Stimulated activated CD4-positive, alpha-beta T cell treated with anti-CD3 and anti-CD28 coated beads, Interleukin-15, amount 100 ng/mL, for 48 hours (primary cell): ENCODE measurements at places on chromosomes 2 and 18.

GRCh38 chr2:230991598-230991997 lies 4.3 kb upstream of the SPATA3 start:
- no peak for DNase-seq

GRCh38 chr18:74623047-74623816 lies 25.6 kb downstream of the ZNF407 start:
- no peak for DNase-seq

DNA sequence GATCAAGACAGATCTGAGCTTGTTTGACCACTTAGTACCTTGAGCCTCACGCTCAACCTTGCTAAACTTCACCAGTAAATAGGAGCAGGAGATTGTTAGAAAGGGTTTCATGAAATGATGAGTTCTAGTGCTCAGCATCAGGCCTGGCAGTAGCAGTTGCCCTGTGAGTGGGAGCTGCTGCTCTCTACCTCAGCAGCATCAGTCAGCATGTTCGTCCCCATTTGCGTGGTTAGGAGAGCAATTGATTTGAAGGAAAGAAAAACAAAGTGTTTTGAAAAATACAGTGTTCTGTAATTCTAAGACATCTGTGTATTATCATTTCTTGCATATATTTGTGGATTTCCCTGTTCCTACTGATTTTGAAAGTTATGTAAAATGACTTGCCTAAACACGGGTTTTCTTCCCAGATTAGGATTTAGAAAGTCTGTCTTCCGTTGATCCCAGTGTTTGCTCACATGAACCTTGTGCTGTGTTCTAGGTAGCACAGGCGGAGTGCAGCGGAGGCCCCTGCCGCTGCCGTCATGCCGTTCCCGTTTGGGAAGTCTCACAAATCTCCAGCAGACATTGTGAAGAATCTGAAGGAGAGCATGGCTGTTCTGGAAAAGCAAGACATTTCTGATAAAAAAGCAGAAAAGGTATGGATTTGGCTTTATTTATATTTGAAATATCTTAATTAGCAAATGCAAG lies 47.0 kb downstream of the CAB39 start:
- DNase-seq, result no peak

GRCh38 chr2:69311024-69311416 lies 76.0 kb downstream of the GFPT1 start:
- no peak for DNase-seq

- DNase-seq, result no peak
Measured at GRCh38 chr2:238571661-238572372, 145.1 kb downstream of the ASB1 start.

DNA sequence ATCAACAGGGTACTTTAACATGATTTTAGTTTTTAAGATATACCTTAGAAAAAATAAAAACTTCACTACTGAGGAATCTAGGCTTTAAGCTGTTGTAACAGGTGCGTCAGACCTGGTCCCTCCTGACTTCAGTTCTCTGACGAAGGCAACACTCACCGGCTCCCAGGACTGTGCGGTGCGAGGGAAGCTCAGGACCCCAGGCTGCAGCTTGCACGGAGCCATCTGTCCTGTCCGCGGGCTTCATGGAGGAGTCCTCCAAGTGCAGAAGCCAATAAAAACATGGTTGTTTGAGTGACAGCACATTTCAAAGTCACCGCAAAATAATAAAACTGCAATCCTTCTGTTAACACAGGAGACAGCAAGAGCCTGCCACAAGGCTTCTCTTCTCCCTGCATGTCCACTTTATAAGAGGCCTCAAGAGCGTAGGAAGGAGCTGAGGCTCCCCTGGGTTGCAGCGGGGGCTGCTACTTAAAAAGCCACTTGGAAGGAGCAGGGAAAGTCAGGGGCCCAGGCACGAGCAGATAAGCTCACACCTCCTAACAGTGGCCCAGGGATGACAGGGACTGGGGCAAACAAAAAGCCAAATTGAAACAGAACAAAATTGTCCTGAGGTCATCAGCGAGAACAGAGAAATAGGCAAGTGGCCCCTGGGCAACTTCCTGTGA lies 4.6 kb downstream of the HJURP start:
- no peak for DNase-seq

DNA sequence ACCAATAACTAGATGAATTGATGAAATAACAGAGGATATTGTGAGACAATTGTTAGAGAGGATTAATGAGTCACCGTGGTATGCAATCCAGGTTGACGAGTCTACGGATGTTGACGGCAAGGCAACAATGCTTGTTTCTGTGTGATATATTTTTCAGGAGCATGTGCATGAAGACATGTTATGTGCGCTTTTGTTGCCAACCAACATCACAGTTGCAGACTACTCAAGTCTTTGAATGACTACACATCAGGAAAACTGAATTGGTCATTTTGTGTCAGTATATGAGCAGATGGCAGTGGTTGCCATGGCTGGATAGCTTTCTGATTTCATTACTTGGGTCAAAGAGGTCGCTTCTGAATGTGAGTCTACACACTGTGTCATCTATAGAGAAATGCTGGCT lies 96.8 kb upstream of the CRACDL start:
- DNase-seq, result no peak

GRCh38 chr18:61651880-61652268 lies 240.9 kb downstream of the RNF152 start:
- DNase-seq, result no peak

DNA sequence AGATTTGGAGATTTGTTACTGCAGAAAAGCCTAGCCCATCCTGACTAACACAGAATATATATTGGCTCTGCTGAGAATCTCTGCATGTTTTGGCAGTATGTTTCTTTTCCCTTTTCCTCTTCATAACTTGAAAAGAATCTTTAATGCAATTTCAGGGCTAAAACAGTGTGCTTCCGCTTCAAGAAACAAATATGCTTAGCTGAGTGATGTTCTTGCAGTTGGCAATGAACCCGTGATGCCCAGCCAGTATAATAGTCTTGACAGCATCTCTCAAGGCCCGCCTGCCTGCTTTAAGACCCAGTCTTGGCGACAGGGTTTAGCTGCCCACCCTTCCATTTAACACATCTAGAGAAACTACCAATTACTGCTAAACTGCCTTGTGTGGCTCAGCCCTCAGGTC lies 184.5 kb downstream of the INO80D start:
- no peak for DNase-seq

DNA sequence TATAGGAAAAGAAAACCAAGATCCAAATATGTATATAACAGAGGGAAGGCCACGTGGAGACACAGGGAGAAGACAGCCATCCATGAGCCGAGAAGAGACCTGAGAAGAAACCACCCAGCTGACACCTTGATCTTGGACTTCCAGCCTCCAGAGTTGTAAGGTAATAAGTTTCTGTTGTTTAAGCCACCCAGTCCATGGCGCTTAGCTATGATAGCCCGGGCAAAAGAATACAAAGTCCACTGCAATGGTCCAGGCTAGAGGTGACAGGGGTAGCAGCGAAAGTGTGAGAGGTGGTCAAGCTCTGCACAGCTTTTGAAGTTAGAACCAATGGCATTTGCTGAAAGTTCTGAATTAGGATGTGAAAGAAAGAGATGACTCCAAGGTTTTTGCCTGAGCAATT lies 2.8 kb downstream of the MYOM1 start:
- DNase-seq, result no peak

DNA sequence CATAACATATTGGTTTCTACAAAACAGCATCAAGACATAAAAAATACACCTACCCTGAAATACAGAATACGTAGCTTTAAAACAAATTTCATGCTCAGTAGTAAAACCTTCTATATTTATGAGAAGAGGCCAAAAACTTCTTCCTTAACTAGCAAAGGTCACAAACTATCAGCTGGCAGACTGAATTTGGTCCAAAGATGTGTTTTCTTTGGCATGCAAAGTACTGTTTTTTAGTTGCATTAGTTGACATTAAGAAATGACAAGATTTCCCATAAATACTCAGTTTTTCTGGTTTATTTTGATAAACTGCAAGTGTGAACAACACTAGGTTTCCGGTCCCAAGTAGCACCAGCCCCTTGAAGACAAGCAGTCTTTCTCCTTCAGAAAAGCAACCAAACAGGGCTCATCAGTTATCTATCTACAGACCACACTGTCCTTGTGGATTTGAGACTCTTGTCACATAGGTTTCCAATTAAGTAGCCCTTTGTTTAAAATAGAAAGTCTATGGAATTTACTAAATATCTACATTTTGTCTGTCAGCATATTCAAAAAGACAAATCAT lies 35.6 kb downstream of the SLC25A12 start:
- no peak for DNase-seq

GRCh38 chr2:100664021-100664755 lies 101.4 kb downstream of the PDCL3 start:
- DNase-seq, result no peak

- DNase-seq, result no peak
Measured at GRCh38 chr2:201114846-201115245, 1.1 kb upstream of the CFLAR start.

- DNase-seq, result no peak
Measured at GRCh38 chr2:102717308-102718018, 44.4 kb upstream of the TMEM182 start.

- no peak for DNase-seq
Measured at GRCh38 chr2:172297950-172298349, 129.4 kb upstream of the ITGA6 start.

GRCh38 chr18:65737471-65737955 lies 13.3 kb upstream of the CDH7 start:
- DNase-seq, result no peak

DNA sequence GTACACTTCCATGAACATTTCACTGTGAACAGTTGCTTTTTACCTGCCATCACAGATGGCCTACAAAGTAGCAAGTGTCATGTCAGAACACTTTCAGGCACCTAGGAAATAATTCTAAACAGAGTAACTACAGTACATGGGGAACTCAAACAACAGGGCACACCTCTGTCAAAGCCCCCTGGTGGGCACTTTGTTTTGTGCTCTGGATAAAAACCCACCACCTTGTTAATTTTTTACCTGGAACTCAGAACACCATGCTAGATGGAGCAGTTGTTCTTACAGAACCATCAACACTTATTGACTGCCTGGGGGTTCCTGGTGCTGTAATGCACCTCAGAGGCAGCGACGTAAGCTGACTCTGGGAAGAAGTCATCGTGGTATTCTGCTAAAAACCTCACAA lies 2.3 kb downstream of the MSL3B start:
- no peak for DNase-seq

DNA sequence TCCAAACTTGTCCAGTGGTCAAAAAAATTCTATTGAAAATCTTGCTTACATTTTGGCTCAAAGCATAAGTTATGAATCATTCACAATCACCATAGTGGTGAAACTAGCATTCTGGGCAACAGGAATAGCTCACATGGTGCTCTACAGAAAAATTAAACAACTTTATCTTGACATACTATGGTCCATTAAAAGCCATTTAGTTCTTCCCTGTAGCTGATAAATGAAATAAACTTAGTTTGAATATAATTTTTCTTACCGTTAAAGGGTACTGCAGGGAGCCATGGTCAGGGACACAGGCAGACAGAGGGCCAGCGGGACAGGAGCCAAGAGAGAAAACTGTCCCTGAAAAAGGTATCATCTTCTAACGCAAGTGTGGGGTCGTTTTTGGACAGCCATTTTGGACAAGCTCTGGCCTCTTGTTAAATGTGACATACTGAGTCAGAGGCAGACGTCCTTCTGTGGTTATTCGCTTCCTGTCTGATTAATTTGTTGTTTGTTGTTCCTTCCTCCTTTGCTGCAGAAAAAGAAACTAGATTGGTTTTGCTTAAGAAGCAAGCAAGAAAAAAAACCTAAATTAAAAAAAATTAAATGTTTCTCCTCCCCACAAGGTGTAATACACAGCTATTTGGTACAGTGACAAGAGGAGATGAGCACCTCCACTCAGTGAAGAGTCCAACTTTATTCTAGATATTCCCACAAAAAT lies at the start of gene WIPF1:
Gene WIPF1, minus strand, starts transcription at position 460 of the 703 bp plus-strand sequence. CDS start 12,231 bp downstream, outside the sequence.
- DNase-seq, result no peak
